H1 (cell line): ENCODE measurements at places on chromosomes 11 and 22. TPM values are rescaled to one million over a fixed set of nuclear protein-coding genes. Genes with fewer than 3 reads are reported as not detected.

ARHGAP8 gene
- total RNA-seq: 47.7 and 48.7 TPM in 2 replicates

CATSPER1 gene
- not detected in 2 replicates for total RNA-seq

- no peaks in the 10 kb centered on the region for H3K36me3 ChIP-seq
- no peak overlapping the region for H3K4me3 ChIP-seq
- H3K27ac ChIP-seq: no peak overlapping the region
- H3K4me1 ChIP-seq: no peaks in the 10 kb centered on the region
- DNase-seq: no peak
Measured at GRCh38 chr11:131839326-131839725, 468.9 kb downstream of the NTM start.

GRCh38 chr11:74470526-74470925 lies 3.2 kb upstream of the KCNE3 start:
- no peaks in the 10 kb centered on the region for H3K36me3 ChIP-seq
- peaks cover 9% of the 10 kb centered on the region for H3K4me1 ChIP-seq
- no peak overlapping the region for H3K4me3 ChIP-seq

- no peaks in the 10 kb centered on the region for H3K27me3 ChIP-seq
- H3K36me3 ChIP-seq: no peaks in the 10 kb centered on the region
- H3K4me1 ChIP-seq: no peaks in the 10 kb centered on the region
- no peak overlapping the region for H3K27ac ChIP-seq
- no peak for DNase-seq
Measured at GRCh38 chr11:103222806-103223205, 113.6 kb downstream of the DYNC2H1 start.

HPX gene
- 0.44 and 0.80 TPM in 2 replicates for total RNA-seq

- H3K36me3 ChIP-seq: no peaks in the 10 kb centered on the region
- no peaks in the 10 kb centered on the region for H3K27me3 ChIP-seq
- no peaks in the 10 kb centered on the region for H3K4me1 ChIP-seq
- no peak overlapping the region for H3K27ac ChIP-seq
- DNase-seq: no peak
- H3K4me3 ChIP-seq: no peak overlapping the region
Measured at GRCh38 chr22:43197271-43197941, 10.5 kb upstream of the TTLL12 start.

DNA sequence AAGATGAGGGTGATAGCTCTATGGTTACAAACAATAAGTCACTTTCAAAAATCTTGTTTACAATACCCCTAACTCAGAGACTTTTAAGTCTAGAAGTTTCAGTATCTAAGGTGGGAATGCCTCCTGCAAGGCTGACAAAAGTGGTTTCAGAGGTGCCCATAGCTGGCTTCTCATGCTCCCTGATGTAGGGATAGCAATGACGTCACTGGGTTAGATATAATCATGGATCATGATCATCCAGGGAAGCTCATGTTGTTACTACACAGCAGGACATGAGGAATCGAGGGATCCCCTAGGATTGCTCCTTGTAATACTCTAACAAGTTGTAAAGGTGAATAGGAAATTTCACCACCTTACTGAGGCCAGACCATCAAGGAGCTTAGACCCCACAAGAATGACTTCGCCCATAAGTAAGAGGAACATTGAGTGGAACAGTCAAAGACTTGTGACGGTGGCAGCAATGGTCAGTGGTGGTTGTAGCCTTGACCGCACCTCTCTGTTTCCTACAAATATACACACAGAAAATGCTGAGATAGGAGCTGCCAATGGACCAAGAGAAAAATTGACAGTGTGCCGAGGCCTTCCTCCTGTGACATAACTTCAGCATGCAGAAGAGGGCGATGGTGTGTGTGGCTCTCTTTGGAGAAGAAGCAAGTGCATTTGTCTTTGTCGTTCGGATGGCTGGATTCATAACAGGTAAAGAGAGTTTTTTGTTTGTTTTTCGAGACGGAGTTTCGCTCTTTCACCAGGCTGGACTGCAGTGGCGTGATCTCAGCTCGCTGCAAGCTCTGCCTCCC lies 15.6 kb downstream of the APOL4 start:
- H3K36me3 ChIP-seq: no peaks in the 10 kb centered on the region
- DNase-seq: no peak
- no peak overlapping the region for H3K27ac ChIP-seq
- peaks cover 5% of the 10 kb centered on the region; the same call in 1 of the 2 replicates for H3K4me1 ChIP-seq

HTR3A gene
- 6.5 and 7.5 TPM in 2 replicates for total RNA-seq
